Memory B cell (primary cell): ENCODE measurements at places on chromosomes 6 and 20.

GRCh38 chr20:24158281-24158680 lies 169.7 kb upstream of the GGTLC1 start:
- no peak for DNase-seq

DNA sequence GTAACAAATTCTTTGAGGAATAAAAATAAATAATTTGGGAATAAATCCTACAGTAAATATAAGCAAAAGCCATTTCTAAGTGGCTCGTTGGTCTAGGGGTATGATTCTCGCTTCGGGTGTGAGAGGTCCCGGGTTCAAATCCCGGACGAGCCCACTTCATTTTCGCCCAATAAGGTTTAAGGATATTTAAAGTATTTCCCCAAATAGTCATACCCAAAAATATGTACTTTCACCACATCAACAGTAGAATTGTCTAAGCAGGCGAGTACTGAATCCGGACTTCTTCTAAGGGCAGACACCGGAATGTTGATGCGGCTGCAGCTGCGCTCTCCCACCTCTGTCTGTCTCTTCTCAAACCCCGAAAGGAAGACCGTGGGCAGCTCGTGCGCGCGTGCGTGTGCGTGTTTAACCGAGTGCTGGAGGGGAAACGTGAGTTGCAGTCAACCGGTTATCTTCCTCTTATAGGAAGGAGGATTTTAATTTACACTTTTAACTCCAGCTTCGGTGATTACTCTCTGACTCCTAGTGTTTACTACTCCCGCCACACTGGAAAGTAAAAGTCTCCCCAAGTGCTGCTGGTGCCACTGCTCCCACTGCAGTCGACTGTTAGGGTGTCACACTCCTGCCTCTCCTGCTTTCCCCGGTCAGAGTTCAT lies 155.7 kb upstream of the PRSS16 start:
- no peak for DNase-seq

- DNase-seq: no peak
Observed at GRCh38 chr6:71592643-71593042, 293.7 kb upstream of the RIMS1 start.

DNA sequence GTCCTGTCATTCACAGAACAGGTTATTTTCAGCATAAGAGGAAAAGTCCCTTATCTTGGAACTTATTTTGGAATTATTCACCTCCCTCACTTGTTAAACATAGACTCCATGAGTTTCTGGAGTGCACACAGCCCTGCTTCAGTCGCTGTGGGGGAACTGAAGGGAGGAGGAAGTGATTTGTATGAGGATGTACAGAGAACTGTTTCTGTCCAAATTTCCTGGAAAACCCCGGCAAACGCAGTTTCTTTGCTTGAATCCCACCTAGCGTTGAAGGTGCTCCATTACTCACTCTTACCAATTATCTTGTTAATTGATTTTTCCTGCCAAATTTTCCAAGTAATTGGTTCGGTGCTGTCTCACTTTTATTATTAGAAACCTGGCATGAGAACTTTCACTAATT lies 78.0 kb upstream of the AGPAT4 start:
- no peak for DNase-seq

DNA sequence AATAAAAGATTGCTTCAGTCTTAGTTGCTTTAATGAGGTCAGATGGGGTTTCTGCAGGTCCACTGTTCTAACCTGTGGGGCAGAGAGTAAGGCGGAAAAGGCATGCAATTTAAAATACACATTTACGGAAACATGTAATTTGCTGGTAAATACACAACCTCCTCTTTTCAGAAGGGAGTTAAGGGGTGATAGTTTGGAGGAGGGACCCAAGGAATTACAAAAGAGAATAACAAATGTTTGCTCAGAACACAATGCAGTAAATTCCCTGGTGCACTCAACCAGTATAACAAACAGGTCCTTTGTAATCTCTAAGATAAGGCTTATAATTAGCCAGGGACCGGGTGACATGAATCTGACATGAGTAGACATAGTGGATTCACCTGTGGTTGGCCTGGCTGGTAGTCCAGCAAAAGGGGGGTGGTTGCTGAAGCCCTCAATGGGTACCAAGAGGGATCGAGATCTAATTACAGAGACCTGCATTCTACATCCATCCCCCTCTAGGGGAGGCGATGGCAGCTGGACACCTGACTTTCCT lies 295.1 kb downstream of the PHACTR1 start:
- DNase-seq: no peak
